ENCODE measurements at places on chromosomes 4 and X.

DNA sequence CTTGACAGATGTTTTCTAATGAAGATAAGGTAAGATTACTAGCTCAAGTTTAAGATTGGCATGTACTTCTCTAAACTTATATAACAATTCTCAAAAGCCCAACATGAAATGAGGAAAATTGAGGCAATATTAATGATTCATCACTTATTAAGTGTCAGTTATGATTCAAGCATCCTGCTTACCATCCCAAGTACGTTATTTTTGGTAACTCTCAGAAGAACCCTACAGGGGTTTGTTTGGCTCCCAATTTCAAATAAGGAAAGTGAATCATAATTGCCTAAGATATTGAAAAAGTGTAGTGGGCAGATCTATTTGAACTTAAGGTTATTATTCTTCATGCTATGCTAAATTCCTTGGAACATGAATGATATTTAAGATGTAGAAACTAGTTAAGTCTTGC, 387.9 kb upstream of the TENM3 start:
- no peak for DNase-seq

DNA sequence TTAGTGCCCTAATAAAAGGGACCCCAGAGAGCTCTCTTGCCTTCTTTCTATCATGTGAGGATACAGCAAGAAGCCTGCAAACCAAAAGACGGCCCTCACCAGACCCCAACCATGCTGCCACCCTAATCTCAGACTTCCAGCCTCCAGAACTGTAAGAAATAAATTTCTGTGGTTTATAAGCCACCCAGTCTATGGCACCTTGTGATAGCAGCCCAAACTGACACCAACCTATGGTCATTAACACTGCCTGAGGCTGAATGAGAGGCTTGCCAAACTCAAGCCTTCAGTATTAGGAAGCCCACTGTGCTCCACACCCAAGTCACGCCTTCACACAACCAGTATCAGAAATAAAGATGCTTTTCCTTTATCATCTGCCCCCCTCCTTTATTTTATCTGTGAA, 127.3 kb upstream of the KLF3 start:
- no peak for DNase-seq

DNA sequence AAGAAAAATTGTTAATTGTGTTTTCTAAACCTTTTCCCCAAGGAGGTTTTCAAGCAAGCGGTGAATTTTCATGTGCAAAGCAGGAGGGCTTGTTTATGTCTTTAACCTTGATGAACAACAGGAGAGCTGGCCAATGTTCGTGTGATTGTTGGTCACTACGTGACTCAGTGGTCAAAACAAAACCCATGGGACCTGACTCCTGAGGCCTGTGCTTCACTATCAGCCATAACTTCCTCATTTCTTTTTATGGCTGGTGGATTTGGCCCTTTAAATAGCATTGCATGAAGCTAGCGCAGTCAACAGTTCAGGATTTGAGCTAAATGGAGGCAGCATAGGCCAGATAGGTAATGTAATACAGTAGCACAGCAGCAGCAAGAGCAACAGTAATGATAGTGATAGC, 80.5 kb downstream of the MID1IP1 start:
- DNase-seq: no peak

DNA sequence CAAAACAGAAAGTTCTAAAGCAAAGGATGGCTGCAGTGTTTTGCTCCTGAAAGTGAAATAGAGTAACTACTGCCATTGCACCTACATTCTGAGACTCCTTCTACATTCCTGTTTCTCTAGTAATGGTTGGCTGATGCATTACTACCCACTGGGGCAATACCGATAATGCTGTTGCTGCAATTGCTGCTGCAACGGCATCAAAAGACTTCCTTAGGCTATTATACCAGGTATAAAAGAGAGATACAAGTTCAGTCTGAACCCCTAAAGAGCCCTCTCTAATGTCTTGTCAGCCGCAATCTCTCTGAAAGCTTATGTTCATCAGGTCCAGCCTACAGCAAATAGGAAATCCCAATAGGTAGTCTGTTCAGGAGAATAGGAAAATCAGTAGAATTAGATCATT, 338.4 kb downstream of the PABPC4L start:
- no peak for DNase-seq

DNA sequence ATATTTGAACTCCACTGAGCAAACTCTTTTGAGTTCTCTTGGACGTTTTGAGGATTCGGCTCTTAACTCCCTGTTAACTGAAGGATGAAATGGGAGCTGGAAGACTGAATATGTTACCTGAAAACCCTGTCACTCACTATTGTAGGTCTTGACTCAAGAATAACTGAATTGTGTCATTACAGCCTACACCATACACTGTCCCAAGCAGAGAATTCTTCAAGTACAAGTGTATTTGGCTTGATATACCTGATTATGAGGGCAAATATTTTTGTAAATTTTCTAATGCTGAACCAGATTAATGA, 276.1 kb downstream of the CFAP299 start:
- no peak for DNase-seq

DNA sequence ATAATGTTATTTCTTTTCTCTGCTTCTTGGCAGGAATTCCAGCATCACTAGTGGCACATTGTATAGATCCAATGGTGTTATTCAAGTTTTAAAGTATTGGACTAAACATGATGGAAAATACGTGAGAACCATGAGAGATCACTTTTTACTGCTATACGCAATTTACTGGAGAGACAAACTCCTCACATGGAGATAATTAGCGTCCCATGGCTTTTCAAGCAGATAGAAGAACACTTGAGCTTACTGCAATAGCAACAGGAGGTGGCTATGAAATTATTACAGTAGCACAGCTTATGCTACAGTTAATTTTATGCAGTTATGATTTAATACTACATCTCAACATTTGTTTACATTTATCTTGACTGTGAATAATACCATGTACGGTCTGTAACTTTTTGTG, 11.9 kb upstream of the TMEM185A start:
- DNase-seq: no peak

All from RCC 7860 (cell line).